ENCODE measurements at places on chromosomes 2 and 18.

DNA sequence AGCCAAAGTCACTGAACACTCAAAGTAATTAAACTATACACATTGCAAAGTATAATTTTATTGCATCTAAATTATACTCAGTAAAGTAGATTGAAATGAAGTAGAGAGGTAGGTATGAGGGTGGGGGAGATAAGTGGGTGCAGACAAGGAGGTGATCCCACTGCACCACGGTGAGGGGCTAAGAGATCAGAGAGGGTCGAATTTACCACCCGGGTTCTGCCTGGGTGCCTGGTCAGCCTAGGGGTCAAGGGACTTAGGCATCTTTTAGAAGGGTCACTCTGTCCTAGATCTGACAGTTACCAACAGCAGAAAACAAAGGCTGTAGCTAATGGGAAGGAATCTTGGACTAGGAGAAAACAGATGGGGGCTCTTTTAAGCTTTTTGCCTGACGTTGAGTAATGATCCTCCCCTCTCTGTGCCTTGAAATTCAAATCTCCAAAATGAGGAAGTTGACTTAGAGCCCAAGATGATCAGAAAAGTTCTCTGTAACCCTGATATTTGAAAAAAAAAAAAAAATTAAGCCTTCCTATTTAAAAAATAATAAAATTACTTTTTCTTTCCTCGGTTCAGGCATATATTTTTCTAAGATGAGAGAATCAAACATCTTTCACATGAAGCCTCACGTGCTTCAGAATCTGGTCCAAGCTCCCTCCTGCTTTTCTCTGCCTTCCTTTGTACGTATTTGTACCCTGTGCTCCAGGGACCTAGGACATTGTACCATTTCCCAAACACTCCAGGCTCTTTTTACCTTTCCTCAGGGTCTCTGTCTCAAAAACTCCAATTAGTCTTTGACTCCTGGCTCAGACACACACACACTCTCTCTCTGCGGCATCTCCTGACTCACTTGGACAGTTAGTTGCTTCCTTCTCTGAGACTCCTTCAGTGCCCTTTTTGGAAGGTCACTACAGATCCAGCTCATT, 353.9 kb downstream of the CYRIA start:
- no peak for DNase-seq

DNA sequence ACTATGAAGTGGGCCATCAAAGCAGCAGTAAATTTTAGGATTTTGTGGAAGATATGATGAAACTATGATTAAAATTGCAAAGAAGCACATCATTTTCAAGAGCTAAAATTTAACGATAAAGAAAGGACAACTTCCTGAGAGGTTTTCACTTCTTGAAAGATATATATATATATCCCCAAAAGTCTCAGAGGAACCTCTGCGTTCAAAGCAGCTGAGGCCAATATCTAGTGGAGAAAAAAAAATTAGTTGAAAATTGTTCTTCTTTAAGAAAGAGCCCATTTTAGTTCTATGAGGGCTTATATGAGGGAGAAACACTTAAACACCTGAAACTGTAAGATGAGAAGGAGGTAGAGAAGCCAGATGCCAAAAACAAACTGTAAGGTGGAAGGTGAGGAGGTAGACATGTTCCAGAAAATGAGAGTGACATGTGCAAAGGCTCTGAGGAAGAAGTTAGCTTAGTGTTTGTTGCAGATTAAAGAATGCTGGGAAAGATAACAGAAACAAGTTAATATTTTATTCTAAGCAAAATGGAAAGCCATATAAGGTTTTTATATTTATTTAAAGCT, 72.9 kb upstream of the VRK2 start:
- no peak for DNase-seq

GRCh38 chr2:62465741-62466502, 40.1 kb downstream of the TMEM17 start:
- DNase-seq: no peak

- no peak for DNase-seq
These were observed 77.8 kb downstream of the SOCS6 start for GRCh38 chr18:70366670-70367069.

GRCh38 chr2:235278771-235279355, 215.0 kb upstream of the AGAP1 start:
- no peak for DNase-seq

DNA sequence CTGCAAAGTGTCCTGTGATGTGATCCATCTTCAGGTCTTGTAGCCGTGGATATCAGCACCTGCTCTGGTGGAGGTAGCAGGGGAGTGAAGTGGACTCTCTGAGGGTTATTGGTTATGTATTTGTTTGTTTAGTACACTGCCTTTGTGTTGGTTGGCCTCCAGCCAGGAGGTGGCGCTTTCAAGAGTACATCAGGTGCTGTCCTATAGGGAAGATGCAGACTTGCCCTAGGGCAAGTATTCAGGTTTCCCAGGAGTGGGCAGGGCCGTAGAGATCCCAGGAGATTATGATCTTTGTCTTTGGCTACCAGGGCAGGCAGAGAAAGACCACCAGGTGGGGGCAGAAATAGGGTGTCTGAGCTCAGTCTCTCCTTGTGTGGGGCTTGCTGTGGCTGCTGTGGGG, 411.8 kb downstream of the SOX11 start:
- DNase-seq: peak; percentile 29

DNA sequence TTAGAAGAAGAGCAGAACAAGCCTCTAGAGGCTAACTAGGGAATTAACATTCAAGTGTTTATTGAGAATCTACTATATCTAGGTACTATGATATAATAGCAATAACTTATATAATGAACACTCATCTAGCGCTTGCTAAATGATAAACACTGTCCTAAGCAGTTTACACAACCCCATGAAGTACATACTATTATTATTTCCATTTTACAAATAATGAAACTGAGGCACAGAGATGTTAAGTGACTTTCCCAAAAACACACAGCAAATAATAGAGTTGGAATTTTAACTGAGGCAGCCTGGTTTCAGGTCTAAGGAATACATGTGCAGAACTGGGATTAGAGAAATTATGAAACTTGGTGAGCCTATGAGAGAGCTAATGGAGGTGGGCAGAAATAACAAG, 893.4 kb downstream of the CPS1 start:
- DNase-seq: no peak

All from small intestine (tissue), 16 donors.